ENCODE measurements at places on chromosomes 7 and 10.

GRCh38 chr7:20140291-20141001 lies 76.7 kb downstream of the MACC1 start:
- DNase-seq: no peak

GRCh38 chr10:114363745-114364454 lies 40.4 kb downstream of the AFAP1L2 start:
- DNase-seq: no peak

- no peak for DNase-seq
These were observed 58.0 kb downstream of the PRKAG2 start for GRCh38 chr7:151818674-151819519.

GRCh38 chr10:73887294-73888039 lies 13.1 kb upstream of the CAMK2G start:
- peak; percentile 87 for DNase-seq

GRCh38 chr7:121202834-121203233 lies 126.0 kb upstream of the WNT16 start:
- DNase-seq: no peak

GRCh38 chr10:86204421-86205305 lies 161.9 kb downstream of the GRID1 start:
- DNase-seq: no peak

DNA sequence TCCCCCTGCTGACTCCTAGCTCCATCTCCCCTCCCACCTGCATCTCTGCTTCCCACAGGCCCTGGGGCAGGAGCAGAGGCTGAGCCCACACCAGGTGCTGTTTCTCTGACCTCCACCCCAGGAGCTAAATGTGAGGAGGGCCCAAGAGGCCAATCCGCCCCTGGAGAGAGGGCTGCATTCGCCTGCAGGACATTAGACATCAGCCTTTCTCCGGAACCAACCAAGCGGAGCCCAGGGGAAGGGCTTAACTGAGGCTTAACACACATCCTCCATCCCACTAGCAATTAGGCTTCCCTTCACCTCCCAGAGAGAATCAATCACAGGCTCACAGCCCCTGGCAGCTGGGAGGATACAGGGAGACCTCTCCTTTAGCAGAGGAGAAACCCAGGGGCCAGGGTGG lies 50.5 kb downstream of the SH3PXD2A start:
- no peak for DNase-seq

DNA sequence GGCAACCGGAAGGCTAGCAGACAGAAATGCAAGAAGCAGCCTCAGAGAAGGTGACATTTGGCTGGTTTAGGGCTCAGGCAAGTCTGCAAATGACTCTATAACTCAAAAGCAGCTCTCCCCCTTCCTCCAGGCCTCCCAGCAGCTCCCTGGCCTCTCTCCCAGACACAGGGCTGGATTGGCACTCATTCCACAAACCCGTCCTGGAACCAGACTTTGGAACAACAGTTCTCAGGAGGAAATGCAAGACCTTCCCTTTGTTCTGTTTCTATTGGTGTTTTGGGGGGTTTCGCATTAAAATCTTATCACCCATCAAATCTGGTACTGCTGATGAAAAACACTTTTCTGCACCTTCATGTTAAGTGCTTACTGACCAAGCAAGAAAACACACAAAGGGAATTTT lies 40.3 kb upstream of the EFCAB10 start:
- DNase-seq: peak; percentile 67

- no peak for DNase-seq
These were observed 93.4 kb upstream of the FGL2 start for GRCh38 chr7:77293046-77293445.

DNA sequence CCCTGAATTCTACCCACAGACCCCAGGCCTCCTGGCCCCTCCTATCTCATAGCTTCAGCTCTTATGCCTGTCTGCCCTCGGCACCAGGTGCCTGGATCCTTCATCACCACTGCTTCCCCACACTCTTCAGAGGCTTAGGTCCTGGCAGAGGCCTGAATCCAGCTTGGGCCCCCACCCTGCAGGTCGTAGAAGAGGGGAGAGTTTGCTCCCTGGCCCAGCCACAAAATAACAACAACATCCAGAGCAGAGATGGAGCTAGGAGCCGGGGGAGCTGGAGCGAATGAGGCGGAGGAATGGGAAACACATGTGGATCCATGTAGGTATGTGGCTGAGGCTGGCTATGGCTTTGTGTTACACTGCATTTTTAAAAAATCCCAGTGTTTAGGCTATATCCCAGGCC lies 7.8 kb upstream of the OPN4 start:
- DNase-seq: no peak

DNA sequence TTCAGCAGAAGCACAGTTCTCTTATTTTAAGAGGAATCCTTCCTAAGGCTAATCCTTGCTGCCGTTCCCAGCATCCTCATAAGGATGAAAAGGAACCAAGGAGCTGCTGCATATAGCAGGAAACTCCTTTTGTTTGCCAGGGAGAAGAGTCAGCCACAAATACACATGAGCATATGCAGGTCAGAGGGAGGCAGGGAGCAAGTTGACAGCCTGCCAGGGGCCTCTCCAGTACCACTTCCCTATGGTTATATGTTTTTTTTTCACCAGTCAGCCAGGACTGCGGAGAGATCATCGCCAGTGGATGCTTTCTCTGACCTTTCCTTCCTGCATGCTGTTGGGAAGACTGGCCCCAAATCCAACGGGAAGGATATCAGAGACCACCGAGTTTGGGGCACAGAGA lies 39.8 kb downstream of the SLC35B4 start:
- DNase-seq: no peak

GRCh38 chr10:71351628-71352319 lies 32.7 kb downstream of the SLC29A3 start:
- no peak for DNase-seq

DNA sequence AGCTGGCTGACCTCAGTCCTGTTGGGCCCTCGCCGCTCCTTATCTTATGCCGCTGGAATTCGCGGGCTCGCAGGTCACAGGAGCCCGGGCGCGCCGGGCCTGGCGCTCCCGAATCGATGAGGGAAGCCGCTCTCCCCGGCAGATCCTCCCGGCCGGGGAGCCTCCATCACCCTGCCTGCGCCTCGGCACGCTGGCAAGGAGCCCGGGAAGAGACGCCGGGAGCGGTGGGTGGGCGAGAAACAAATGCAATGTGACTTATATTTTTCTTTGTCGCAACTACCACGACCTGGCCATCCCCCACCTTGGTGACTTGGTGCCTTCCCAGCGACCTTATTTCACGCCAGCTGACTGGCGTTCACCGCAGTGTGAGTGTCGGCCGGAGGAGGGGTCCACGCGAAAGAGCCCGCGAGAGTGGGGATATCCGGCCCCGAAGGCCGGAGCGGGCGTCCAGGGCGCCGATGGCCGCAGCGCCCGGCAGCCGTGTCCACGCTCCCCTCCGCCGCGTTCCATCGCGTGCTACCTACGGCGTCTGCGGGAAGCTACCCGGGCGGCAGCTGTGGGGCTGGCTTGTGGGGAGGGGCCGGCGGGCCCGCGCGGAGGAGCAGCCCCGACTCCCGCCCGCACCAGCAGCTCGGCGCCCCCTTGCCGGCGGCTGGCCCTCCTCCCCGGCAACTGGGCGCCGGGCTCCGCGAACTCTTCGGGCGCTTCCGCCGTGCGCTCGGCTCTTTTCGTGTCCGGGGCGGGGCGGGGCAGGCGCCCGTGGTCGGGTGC lies 494 bp upstream of the BMPR1A start:
- DNase-seq: peak; percentile 73

DNA sequence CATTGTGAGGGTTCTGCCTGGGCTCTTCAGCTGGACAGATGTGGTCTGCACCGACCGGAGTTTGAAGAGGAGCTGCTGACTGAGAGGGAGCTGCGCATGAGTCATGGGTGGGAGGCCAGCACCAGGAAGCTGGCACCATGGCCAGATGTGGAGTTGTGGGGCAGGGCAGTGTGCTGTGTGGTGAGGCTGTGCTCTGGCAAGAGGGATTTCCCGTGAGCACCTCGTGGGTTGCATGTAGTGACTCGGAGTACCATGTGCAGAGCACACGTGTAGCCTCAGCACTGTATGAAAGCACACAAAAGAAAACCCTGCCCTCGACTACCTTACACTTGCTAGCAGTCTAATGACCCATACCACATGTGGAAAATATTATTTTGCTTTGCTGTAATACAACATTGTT lies 103.4 kb downstream of the WNT2 start:
- DNase-seq: no peak

DNA sequence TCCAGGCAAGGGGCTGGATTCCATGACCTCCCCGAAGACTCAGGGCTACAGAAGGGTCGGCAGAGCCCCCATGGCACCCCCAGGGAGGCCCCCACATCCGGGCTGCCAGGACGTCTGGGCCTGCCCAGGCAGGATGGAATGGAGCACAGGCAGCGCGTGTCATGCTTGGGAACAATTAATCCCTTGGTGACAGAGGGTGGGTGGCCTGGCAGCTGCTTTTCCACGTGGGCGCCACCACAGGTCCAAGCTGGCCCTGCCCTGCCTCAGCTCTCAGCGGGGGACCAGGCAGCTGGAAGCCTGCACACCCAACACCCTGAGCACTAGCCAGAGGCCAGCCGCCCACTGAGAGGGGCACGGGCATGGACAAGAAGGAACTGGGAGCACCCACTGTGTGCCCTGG lies 11.4 kb downstream of the ELN start:
- DNase-seq: no peak
